ENCODE measurements at places on chromosomes 12 and 14.

- no peak for DNase-seq
Measured at GRCh38 chr12:128977441-128977840, 124.2 kb downstream of the GLT1D1 start.

DNA sequence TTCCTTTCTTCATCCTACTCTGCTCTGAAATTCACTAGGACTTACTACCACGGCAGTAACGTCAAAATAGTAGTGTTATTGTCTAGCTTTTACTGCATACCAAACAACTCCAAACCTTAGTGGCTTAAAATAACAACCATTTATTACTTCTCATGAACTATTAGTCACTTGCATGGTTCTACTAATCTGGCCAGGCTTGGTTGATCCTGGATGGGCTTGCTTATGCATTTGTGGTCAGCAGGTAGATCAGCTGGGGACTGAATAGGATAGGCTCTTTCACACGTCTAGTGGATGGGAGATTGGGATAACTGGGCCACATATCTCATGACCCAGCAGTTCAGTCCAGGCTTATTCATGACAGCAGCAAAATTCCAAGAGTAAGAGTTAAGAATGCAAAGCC, 9.4 kb upstream of the SLC35F4 start:
- no peak for DNase-seq

DNA sequence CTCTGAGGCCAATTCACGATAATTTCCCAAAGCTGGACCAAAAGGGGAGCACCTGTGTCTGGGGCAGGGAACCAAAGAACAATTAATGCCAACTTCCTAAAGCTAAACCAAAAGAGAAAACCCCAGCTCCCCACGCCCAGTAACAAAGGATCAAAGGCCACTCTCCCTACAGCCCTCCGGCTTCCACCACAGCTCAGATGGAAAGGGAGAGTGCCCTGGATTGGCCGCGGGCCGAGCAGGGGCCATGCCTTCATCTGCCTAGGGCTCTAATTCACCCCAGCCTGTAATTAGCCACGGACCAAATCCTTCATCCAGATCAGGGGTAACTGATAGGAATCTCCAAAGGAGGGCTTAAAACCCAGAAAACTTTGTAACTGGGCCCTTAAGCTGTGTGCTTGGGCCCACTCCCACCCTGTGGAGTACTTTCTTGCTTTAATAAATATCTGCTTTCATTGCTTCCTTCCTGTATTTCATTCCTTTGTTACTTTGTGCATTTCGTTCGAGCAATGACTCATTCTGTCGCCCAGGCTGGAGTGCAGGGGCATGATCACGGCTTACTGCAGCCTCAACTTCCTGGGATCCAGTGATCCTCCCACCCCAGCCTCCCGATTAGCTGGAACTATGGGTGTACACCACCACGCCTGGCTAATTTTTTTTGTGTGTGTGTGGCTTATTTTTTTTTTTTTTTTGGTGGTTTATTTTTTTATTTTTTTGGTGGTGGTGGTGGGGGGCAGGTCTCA, 65.5 kb upstream of the PPP4R3A start:
- no peak for DNase-seq

DNA sequence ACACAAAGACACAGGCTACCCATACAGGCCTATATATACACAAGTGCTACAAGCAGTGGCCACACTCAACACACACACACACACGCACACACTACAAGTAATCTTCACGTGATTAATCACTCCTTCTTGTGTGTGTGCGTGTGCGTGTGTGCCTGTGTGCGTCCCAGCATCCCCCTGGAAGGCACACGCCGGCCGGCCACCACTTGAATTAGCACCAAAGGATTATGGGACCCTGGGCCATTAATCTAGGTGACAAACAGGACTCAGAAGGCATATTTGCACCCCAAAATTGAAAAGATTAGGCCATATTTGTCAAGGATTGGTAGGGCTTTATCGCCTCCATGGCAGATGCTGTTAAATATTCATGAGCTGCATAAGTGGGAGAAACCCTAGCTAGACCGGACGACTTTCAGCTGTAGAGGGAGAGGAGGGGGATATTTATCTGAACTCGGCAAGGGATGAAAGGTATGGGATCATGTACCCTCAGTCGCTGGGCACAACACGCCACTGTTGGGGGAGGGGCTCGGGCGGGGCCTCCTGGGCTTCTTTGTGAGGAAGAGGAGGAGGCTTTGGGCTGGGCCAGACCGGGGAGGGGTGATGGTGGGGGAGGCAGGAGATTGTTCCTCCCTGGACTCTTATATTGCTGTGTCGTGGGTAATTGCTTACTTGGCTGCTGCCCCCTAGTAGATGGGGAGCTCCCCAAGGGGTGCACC, 89.6 kb upstream of the LHX5 start:
- DNase-seq = no peak

DNA sequence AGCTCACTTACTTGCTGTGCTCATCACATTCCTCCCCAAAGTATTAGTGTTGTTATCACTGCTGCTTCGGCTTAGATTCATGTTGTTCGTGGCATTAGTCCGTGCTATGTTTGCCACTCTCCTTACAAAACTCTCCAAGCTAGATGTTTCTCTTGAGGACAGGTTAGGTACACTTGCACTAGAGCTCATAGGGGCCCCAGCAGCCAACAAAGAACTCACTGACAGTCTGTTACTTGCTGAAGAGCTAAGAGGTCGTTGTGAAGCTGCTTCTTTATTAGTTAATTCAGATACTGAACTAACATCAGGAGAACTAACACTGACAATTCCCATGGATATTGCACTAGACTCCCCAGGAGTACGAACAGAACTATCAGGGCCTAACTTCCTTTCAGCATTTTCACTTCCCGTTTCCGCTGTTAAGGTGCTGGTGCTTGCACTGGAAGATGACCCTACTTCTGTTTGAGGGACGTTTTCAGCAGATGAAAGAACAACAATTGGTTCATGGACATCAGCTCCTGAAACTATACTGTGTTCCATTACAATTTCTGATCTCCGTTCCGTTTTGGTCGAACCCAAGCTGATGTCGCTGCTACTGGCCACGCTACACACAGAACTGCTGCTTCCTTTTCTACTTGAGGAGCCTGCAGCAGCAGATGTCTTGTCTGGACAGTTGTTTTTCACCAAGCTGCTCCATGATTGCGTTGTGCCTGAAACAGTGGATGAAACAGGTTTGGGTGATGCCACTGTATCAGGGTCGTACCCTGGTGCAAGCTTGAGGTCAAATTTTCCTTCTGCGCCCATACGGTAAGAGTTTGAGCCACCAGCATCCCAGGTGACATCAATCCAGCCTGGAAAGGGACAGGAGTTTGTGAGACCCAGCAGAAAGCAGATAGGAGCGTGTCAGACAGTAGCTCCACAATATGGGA, 78.7 kb downstream of the HECTD1 start:
- no peak for DNase-seq

DNA sequence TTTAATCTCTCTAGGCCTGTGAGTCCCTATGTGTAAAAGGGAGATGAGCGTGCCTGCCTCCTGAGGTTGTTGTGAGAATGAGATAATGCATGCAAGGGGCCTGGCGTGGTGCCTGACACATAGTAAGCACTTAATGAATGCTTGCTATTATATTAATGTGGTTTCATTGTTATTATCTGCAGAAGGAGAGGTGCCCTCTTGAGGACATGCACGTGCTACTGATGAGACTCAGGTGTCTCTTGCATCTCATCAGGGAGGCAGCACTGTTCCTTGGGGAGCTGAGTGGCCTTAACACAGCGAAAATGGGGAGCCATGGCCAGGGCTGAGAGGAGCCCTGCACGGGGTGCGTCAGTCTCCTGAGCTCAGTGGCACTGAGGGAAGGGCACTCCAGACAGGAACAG, 29.9 kb upstream of the BCDIN3D start:
- no peak for DNase-seq

- DNase-seq = no peak
Measured at GRCh38 chr14:104289507-104289906, 151.1 kb downstream of the KIF26A start.

GRCh38 chr12:88908345-88908744, 328.1 kb upstream of the KITLG start:
- DNase-seq = no peak

DNA sequence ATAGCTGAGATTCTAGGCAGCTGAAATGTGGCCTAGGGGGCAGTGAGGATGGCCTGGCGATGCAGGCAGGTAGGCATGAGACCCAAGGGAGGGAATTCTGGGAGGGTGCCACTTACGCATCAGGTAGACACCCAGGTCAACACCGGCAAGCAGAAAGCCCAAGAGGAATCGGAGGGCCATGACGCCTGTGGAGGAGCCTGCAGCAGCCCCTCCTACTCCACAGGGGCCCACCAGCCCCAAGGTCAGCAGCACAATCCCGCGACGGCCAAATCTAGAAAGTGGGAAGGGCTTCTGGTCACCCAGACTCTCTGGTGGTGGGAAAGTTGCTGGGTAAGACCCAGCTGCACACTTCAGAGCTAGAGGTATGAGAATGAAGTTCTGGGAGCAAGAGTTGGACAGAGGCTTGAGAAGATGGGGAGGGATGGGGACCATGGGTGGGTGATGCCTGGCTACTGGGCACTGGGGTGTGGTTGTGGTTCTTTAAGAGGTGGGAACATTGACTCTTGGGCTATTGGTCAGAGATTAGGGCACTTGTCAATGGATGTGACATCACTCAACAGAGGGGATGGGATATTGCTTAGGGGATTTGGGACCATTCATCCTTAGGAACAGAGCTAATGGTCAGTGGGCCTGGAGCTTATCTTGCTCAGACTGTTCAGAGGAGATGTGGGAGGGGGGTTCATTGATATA, 3.4 kb downstream of the SLC22A17 start:
- DNase-seq = no peak

- no peak for DNase-seq
Measured at GRCh38 chr12:100721169-100721568, 73.4 kb upstream of the ANO4 start.

- no peak for DNase-seq
Measured at GRCh38 chr12:89951050-89951693, 242.5 kb upstream of the ATP2B1 start.

- no peak for DNase-seq
Measured at GRCh38 chr12:6662602-6662905, 365 bp downstream of the ING4 start.

DNA sequence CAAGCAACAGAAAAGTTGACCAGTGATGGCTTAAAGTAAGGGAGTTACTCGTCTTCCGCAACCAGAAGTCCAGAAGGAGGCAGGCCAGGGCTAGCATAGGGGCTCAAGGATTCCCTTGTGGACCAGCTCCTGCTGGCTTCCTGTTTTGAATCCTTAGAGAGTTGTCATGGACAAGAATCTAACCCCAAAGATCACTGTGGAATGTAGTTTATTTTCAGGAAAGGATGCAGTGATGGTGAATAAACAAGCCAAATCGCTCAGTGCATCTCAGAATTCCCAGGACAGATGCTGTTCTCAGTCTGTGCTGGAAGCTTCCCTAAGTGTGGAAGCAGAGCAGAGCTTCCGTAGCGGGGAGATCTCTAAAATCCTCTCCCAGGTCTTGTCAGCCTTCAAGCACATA, 311.3 kb downstream of the C12orf75 start:
- no peak for DNase-seq

DNA sequence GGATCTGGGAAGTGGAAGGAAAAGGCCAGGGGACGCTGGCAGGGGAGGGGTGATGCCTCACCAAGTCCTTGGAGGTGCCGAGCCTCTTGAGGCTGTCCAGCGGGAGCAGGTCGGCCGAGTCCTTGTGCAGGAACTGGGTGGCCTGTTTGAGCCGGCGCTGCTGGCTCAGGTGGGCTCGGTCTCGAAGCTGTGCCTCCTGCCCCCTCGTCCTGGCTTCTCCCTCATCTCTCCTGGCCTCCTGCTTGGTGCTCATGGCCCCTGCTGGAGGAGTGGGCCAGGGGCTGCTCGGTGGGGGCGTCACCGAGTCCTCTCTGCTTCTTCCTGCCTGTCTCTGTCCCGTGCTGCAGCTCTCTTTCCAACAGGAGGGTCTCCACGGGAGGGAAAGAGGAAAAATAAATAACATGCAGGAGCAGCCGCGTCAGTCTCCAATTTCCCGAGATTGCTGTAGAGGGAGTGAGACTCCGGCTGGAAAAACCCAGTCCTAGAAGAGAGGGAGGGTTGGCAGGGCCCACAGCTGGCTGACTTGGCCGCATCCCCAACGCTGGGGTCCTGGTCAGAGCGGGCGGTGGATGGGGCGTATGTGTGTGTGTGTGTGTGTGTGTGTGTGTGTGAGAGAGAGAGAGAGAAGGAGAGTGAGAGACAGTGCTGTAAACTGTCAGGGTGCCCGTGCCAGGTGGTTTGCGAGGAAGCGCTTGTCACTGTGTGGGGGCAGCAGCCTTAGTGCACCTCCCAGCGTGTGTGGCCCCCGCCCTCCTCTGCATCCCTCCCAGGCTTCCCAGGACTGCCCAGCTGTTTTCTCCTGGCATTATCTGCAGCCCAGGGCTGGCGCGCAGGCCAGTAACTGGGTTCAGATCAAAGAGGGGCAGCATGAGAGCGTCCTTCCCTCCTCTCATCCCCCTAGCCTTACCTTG, at the start of gene NRIP2:
Gene NRIP2, minus strand, starts transcription at position 455 of the 911 bp plus-strand sequence. Its CDS starts 52 bp downstream, at position 403.
- no peak for DNase-seq

DNA sequence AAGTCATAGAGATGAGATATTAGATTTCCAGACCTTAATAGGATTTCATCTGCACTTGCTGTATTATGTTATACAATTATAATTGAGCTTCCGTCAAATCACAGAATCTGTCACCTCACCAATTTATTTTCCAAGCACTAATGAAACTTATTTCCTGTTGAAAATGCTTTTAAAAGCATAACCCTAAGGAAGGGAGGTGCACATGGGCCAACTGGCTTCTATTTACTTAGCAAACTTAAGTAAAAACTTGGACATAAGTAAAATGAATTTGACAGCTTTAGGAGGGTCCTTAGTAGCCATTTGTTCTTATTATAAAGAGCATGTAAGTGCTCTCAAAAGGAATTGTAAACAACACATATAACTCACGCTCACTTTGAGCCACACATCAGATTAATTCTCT, 462.2 kb upstream of the TMPO start:
- DNase-seq = no peak

GRCh38 chr14:95776798-95777534, 63.0 kb upstream of the TCL1A start:
- DNase-seq = no peak

DNA sequence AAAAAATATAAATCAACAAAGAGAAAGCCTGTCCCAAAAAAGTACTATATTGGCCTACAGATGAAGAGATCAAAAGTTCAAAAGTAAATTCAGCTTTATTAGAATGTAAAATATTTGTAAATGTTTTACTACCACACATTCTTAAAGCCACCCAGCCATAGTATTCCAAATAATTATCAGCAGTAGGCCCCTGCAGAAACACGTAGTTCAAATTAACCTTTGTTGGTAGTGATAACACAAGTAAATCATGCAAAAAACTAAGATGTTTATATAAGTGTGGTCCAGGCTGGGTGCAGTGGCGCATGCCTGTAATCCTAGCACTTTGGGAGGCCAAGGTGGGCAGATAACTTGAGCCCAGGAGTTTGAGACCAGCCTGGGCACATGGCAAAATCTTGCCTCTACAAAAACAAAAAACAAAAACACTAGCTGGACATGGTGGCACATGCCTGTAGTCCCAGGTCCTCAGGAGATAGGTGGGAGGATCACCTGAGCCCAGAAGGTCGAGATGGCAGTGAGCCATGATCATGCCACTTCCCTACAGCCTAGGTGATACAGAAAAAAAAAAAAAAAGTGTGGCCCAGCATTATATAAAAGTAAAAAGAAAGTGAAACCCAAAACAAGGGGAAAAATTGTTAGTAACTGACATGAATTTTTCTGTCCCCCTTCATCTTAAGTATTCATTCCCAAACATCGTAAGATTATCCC, 17.9 kb downstream of the SPTLC2 start:
- DNase-seq = no peak

- DNase-seq = no peak
Measured at GRCh38 chr12:52029685-52030084, 21.6 kb upstream of the NR4A1 start.

GRCh38 chr14:34256223-34256622, 205.8 kb downstream of the SPTSSA start:
- DNase-seq = no peak
